ENCODE measurements at places on chromosomes 5 and 9.

DNA sequence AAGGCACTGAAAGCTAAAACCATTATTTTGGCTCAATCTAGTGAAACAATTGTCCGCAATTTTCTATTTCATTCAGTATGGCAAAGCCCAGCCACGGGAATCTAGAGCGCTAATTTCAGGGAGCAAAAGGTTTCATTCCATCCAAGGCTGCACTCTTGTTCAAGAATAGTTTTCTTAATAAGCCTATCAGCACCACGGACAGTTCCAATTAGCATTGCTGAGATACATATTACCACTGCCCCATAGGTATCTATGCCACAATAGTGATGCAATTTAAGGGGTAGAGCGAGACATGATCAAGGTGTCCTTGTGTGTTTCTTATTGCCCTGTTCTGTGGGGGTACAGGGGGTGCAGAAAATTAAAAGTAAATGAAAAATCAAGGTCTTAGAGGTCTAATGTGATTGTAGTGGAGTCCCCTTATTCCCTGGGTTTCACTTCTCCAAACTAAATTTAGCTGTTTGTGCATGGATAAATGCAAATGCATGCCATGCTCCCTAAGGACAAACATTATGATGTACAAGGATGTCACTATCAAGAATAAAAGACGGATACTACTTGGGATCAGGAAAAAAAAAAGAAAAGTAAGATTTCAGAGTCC, 45.5 kb downstream of the SPOCK1 start:
- DNase-seq, result no peak

- DNase-seq, result no peak
These were observed 113.2 kb downstream of the STK32A start for GRCh38 chr5:147348046-147348445.

GRCh38 chr5:172420235-172420939, 33.9 kb downstream of the SH3PXD2B start:
- no peak for DNase-seq

GRCh38 chr5:151357097-151357496, 9.7 kb upstream of the SLC36A2 start:
- DNase-seq, result no peak

- no peak for DNase-seq
These were observed 353 bp downstream of the SH3PXD2B start for GRCh38 chr5:172453986-172454357.

GRCh38 chr5:131431794-131432193, 167.9 kb downstream of the CDC42SE2 start:
- DNase-seq, result no peak

GRCh38 chr5:60403343-60404006, 296.5 kb downstream of the DEPDC1B start:
- no peak for DNase-seq

- no peak for DNase-seq
These were observed 198.9 kb downstream of the ENC1 start for GRCh38 chr5:74441616-74442015.

- DNase-seq, result no peak
These were observed 28.8 kb downstream of the SMARCA2 start for GRCh38 chr9:2043881-2044462.

- DNase-seq, result no peak
These were observed 336.8 kb downstream of the SLIT3 start for GRCh38 chr5:168964182-168964581.

DNA sequence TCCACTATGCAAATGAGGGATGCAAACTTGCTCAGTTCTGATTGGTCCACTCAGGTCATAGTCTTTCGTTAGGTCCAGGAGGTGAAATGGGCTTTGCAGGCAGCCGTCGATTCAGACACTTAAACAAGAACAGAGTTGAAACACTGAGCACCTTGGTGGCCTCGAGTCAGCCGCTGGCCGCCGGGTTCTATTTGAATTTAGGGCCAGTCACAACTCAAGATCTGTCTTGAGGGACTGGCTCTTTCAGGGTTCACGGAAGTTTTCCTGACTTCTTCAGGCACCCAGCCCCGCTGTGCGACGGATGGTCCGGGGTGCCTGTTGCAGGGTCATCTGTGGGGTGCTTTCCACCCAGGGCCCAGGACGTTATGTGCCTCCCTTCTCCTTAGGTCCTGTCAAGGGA, 412.8 kb upstream of the IRX4 start:
- no peak for DNase-seq

DNA sequence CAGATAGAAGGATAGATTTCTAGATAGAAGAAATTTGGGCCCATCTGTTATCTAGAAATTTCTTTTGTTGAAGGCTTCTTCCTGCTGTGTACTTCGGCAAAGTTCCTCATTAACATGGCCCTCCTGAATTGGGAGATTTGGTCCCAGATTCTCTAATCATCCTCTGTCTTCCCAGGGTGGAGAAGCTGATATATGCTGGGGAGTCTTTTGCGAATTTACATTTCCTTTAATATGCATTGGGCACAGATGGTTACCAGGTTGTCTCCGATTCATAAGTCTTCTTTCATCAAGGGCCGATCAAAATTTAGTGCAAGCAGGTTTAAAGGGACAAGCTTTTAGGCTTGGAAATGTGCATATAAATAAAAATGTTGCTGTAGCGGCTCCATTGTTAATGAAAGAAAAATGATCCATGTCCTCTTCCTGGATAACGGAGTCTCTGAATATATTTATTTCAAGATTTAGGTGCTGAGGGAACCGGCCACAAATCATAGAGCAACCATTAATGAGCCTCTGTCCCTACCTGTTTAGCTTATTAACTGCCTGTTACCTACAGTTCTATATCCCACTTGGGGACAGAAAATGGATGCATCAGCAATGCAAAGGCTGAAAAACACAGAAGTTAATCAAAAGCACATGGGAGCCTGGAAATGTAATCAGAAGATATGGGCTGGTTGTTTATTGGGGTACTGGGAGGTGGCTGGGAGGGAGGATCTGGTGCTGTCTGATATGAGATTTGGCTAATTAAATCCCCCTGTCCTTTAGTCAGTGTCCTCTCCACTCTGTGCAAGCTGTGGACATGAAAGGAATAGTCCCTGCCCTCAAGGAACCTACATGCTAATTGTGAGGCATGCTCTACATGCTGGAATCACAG, 234.7 kb downstream of the MAN2A1 start:
- DNase-seq, result no peak

GRCh38 chr9:79578891-79579290, 7.1 kb downstream of the TLE4 start:
- DNase-seq, result no peak

DNA sequence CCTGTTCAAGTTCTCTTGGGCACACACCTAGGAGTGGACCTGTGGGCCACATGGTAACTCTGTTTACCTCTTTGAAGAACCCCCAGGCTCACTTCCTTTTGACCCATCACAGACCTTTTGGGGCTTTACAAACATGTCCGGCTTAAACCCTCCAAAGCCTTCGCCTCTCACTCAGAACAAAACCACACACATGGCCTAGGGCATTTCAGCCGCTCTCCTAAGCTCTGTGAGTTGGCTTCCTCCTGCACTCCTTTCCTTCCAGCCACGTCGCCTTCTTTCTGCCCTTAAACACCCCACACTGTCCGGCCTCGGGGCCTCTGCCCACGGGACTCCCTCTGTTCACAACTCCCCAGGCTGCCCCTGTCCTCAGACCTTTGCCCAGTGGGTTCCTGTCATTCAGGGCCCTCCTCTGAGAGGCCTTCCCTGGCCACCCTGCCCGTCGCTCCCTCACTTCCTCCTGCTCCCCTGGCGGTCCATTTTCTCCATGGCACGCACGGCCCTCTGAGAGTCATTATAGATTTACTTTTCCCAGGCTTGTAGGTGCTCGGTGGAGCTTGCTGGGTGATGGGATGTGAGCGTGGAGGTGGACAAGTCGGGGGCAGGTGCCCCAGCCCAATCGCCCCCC, 1.9 kb downstream of the DOK3 start:
- DNase-seq, result no peak

DNA sequence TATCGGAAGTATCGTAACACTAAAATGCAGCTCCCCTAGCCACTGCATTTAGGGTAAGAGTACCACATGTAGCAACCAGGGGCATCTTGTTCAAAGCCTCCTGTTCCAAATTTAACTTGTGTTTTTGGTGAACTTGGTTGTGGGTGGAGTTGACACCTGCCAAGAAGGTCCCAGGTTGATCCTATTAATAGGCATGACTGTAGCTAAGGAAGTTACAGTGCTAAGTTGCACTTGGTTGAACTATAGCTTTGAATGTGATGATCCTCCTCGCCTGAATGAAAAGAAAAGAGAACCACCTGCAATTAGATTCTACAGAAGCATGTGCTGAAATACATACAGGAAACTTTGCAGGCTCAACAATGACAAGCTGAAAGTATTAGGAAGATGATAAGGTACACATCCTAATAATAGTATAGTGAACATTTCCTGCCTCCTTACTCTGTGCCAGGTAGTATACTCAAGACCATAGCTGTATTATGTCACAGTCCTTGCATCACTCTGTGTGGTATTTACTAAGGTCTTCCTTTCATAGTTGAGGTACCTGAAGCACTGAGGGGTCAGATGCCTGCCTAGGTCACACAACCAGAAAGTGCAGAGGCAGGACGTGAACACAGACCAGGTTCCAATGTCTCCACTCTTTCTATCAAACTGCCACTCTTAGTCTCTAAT, 64.5 kb upstream of the PIP5K1B start:
- DNase-seq, result no peak

DNA sequence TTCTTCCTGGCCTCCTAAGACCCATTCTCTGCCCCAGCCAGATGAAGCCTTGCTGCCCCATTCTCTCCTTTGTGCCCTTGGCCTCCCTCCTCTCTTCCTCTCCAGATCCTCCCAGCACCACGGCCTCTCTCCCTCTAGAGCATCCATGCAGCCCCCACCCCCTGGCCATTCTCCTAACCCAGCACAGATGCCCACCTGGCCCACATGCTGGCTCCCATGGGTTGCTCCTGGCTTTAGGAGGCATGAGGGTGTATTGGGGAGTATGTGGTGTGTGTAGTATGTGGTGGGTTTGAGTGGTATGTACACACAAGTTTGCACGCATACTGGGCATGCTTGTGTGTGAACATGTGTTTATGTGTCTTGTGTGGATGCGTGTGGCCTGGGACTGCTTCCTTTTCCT, 47.1 kb downstream of the FOXI1 start:
- DNase-seq, result no peak

GRCh38 chr9:77735494-77735893, 87.4 kb upstream of the GNA14 start:
- no peak for DNase-seq

GRCh38 chr5:78647351-78647818, 1.2 kb downstream of the LHFPL2 start:
- DNase-seq, result no peak

DNA sequence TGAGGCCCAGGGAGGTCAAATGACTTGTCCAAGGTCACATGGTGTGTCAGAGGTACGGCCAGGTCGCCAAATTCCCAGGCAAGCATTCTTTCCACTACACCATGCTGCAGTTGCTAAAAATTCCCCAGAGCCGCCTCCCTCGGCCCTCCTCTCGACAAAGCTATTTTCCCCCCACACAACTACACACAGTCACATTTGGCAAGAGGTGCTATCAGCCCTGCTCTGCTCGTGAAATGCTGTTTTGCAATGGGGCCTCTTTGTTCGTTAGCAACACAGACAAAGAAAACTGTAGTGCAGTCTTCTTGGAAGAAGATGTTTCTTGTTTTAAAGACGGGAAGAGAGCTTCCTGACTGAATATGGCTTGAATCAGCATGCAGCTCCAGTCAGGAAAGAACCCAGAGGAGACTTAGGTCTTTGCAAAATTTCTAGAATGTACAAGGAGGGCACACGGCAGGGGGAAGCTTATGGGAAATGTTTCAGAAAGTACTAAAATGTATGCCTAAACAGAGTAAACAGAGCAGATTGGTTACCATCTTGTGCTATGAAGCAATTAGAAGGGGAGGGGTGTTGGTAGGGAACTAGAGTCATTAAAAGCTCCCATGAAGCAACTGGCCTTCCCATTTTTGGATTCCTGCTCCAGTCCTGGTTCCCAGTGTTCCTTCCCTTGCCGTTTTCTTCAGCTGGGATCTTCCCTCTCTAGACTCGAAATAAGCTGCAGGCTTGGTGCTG, 14.2 kb downstream of the SLIT3 start:
- DNase-seq, result no peak

All from activated T-helper 1 cell treated with anti-CD3 and anti-CD28 coated beads, Interleukin-2, amount 50 U/mL, for 16 hours (primary cell).